OCI-LY7 (cell line): ENCODE measurements at places on chromosomes 3 and 15.

DNA sequence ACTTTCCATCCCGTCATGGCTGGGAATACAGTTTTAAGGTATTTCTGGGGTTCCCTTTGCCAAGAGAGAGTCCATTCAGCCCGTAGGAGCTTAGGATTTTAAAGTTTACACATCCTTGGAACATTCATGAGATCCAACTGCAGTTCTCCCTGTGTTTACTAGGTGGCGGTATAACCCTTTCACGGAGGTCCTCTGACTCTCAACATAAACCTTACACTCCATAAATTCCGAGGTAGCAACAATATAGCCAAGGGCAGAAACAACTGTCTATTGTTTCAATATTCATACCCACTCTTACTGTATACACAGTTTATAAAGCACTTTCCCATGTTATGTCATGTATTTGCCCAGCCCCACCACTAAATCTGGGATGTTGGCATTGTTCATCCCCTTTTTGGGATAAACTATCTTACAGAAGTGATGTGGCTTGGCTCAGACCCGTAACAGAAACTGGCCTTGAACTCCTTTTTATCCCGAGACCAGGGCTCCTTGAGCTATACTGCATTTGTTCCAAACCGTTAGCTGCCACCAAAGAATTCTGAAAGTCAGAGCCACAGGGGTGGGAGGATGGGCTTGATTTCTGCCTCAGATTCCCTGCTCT is 69.2 kb upstream of the COL6A5 start:
- peak; percentile 58 for DNase-seq

- peak; percentile 20 for DNase-seq
These were observed 3.5 kb upstream of the CPNE4 start for GRCh38 chr3:132038198-132038825.

DNA sequence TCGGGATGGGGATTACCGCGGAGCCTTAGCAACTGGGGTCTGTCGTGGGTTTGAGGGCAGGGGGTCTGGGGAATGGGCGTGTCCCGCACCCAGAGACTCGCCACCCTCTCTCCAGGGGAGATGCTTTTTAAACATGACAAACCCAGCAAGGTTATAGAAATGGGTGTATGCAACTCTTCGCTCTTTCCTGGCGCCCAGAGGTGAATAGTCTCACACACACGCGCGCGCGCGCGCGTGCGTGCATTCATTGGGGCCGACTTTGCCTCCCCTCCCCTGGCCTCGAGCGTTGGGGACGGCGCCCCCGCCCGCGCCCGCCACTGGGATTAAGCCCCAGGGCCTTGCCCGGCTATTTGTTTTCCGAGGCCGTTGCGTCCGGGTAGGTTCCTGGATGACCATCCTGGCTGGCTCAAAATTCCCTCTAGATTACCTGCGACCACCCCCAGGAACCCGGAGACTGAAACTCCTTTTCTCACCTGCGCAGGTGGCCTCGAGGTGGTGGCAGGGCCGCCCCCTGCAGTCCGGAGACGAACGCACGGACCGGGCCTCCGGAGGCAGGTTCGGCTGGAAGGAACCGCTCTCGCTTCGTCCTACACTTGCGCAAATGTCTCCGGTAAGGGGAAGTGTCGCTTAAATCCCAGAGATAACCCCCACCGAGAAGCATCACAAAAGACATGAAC is 777 bp downstream of the GPR160 start:
- DNase-seq: peak; percentile 67

DNA sequence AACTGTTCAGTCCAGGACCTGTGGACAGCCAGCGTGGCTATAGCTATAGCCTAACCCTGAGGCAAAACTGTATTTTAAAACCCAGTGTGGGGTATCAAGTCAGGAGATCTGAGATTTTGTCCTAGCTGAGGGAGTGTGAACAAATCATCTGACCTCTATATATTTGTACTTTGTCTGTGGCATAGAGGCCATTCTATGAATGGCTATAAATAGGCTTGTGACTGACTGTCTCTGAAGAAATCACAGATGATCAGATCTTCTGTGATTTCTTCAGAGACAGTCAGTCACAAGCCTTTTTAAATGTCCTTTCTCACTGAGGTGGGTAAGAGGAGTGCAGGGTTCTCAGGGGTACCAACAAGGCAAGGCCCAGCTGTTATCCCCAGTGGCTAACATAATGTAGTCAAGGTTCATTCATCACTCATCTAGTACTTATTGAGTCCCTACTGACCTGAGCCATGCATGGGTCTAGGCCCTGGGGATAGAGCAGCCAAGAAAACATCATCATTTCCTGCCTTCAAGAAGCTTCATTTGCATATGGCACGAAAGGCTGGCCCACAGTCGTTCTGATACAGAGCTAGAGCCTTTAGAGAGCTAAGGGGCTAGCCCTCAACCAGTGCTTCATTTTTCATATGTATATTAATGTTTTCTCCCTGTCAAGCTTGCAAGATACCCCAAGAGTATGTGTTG is 53.3 kb downstream of the TIPARP start:
- DNase-seq: peak; percentile 8

GRCh38 chr3:46655271-46655670 is 38.2 kb downstream of the ALS2CL start:
- no peak for DNase-seq

DNA sequence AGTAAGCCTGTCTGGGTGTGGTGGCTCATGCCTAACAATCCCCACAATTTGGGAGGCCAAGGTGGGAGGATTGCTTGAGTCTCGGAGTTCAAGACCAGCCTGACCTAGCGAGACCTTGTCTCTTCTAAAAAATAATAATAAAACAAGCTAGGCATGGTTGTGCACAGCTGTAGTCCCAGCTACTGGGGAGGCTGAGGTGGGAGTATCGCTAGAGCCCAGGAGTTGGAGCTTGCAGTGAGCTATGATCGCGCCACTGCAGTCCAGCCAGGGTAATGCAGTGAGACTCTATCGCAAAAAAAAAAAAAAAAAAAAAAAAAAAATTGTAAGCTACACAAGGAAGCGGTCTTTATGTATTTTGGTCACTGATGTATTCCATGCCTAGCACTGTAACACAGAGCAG is 242.4 kb upstream of the WNT5A start:
- DNase-seq: peak; percentile 67
